Tracheal epithelial cell (primary cell): ENCODE measurements at places on chromosomes 13 and 19. TPM values are rescaled to one million over a fixed set of nuclear protein-coding genes. Genes with fewer than 3 reads are reported as not detected.

Gene GPR18
- not detected in 2 replicates for total RNA-seq

Gene ZNF780B
- total RNA-seq = 3.4 and 10.9 TPM in 2 replicates

Gene SHANK1
- total RNA-seq = not detected in 2 replicates

Gene RDH8
- not detected in 2 replicates for total RNA-seq

Gene NLRP9
- 0.24 TPM in 1 of 2 replicates, not detected in the other for total RNA-seq

Gene TBC1D17
- 3.4 and 3.9 TPM in 2 replicates for total RNA-seq

Gene CEP89
- total RNA-seq = 4.7 and 7.5 TPM in 2 replicates

Gene GJB6
- 22.4 and 51.8 TPM in 2 replicates for total RNA-seq

Gene NPHS1
- total RNA-seq = not detected in 2 replicates

Gene EXOC3L2
- total RNA-seq = 0.24 and 0.64 TPM in 2 replicates

Gene IGFL3
- total RNA-seq = not detected in 2 replicates

Gene ICAM4
- total RNA-seq = 32.3 and 40.3 TPM in 2 replicates

Gene ZNF709
- 0.64 and 0.96 TPM in 2 replicates for total RNA-seq

Gene NKPD1
- total RNA-seq = 0.85 and 0.96 TPM in 2 replicates

Gene HCST
- not detected in 2 replicates for total RNA-seq

Gene PRSS57
- not detected in 2 replicates for total RNA-seq

Gene CEACAM21
- total RNA-seq = not detected in 2 replicates

Gene ZNF627
- 22.6 and 24.6 TPM in 2 replicates for total RNA-seq

Gene TJP3
- total RNA-seq = 2.3 and 5.1 TPM in 2 replicates

Gene TMPRSS9
- total RNA-seq = not detected in 2 replicates

Gene FAM83E
- total RNA-seq = 17.3 and 23.9 TPM in 2 replicates

Gene ZNF69
- 0.21 and 7.2 TPM in 2 replicates for total RNA-seq

Gene GIPR
- 0.43 and 0.96 TPM in 2 replicates for total RNA-seq
